NCI-H460 (cell line): ENCODE measurements at places on chromosomes 4 and X. TPM values are rescaled to one million over a fixed set of nuclear protein-coding genes. Genes with fewer than 3 reads are reported as not detected.

PNCK gene
- total RNA-seq = 0.42 and 0.69 TPM in 2 replicates

CT45A1 gene
- not detected in 2 replicates for total RNA-seq

TMEM255A gene
- 0.07 TPM in 1 of 2 replicates, not detected in the other for total RNA-seq

RHOXF2B gene
- 0.23 TPM in 1 of 2 replicates, not detected in the other for total RNA-seq

HPGDS gene
- total RNA-seq = 28.7 and 32.3 TPM in 2 replicates

TRAM1L1 gene
- total RNA-seq = 4.0 and 4.2 TPM in 2 replicates

SPANXN1 gene
- not detected in 2 replicates for total RNA-seq

BTK gene
- total RNA-seq = 0.05 TPM in 1 of 2 replicates, not detected in the other

IQCM gene
- 0.52 and 1.3 TPM in 2 replicates for total RNA-seq
